ENCODE measurements at places on chromosomes 7 and 10. TPM values are rescaled to one million over a fixed set of nuclear protein-coding genes. Genes with fewer than 3 reads are reported as not detected.

CPED1 gene
- not detected for total RNA-seq

FAM180A gene
- not detected for total RNA-seq

H2BK1 gene
- total RNA-seq: not detected

STEAP4 gene
- total RNA-seq: not detected

MINDY4 gene
- 2.7 TPM for total RNA-seq

RNLS gene
- total RNA-seq: 9.4 TPM

CALD1 gene
- total RNA-seq: 93.1 TPM

ZNF117 gene
- 0.12 TPM for total RNA-seq

Data from A549 treated with ZK216348 at 1 μM for 4 hours (cell line).